ENCODE measurements at places on chromosomes 5 and 9.

DNA sequence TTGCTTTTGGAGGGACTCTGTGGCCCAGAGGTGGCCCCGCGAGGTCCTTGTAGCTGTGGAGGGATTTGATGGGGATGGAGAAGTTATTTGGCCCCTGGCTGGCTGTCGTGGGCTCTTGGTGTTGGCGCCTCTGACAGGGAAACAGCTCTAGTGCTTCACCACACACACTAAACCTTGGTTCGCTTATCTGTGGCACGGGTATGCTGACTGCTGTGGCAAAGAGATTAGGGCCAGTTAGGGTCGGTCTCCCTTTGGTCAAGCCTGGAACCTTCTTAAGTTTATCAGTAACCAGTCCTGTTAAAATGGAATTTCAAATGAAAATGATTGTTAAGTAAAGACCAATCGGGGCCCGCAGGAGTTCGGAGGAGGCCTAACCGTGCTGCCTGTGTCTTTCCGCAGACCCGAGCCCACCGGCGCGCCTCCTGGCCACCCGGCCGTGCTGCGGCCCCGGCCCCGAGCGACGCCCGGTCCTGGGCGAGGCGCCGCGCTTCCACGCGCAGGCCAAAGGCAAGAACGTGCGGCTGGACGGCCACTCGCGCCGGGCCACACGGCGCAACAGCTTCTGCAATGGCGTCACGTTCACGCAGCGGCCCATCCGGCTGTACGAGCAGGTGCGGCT, 28.4 kb downstream of the NEURL1B start:
- no peak for DNase-seq

GRCh38 chr5:17123010-17123409, 94.4 kb upstream of the BASP1 start:
- DNase-seq = no peak

GRCh38 chr5:132259069-132259851, 1.8 kb downstream of the PDLIM4 start:
- DNase-seq = peak; percentile 63

DNA sequence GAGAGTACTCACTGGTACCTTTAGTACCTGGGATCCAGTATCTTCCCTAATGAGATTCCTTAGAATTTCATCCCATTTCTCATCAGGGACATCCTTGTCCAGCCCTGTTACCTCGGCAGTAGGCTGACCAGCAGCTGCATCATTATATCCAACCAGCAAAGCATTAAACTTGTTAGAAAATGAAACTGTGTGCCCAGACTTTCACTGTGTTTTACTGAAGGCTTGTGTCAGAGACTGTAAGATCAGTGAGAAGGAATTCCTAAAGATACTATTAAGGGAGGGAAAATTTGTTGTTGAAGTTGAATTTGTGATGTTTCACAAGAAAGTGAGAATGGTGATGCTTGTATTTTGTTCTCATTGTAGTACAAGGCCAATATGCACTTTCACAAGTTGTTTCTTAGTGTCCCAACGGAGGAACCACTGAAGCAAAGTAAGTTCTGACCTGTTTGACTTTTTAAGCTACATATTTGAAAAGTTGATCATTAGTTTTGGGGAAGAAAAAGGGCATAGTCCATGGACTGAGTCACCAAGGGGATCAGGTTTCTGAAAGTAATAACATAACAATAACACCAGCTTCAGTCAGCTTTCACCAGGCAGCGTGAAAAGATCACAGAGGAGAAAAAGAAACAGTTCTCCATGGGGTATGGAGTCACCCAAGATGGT, 48.8 kb downstream of the GRAMD2B start:
- DNase-seq = no peak

DNA sequence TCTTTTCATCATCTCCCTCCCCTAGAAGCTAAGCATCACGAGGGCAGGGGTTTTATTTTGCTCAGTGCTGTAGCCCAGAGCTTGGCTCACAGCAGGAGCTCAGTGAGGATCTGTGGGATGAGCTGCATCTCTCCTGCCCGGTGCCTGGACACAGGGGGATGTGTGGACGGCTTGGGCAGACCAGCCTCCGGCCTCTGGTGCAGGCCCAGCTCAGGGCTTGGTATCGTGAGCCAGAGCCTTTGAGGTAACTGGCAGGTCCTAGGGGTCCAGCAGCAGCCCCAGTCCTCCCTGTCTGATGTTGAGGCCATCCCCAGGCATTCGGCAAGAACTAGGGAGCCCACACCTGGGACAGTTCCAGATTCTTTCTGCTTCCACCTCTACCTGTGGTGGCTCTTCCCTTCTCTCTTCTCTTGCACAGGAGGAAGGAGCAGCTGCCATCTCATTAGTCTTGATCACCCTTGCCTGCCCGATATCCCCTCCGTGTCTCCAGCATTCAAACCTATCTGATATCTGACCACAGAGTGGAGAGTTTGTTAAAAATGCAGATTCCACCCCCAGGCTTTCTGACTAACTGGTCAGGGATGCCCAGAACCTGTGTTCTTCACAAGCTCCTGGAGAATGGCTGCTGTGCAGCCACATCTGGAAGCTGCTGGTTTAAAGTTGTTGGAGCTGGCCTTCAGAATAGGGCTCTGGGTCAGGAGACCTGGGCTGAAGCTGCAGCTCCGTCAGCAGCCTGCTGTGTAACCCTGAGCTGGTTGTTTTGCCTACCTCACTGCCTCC, 7.9 kb upstream of the SLC6A7 start:
- DNase-seq = peak; percentile 49

DNA sequence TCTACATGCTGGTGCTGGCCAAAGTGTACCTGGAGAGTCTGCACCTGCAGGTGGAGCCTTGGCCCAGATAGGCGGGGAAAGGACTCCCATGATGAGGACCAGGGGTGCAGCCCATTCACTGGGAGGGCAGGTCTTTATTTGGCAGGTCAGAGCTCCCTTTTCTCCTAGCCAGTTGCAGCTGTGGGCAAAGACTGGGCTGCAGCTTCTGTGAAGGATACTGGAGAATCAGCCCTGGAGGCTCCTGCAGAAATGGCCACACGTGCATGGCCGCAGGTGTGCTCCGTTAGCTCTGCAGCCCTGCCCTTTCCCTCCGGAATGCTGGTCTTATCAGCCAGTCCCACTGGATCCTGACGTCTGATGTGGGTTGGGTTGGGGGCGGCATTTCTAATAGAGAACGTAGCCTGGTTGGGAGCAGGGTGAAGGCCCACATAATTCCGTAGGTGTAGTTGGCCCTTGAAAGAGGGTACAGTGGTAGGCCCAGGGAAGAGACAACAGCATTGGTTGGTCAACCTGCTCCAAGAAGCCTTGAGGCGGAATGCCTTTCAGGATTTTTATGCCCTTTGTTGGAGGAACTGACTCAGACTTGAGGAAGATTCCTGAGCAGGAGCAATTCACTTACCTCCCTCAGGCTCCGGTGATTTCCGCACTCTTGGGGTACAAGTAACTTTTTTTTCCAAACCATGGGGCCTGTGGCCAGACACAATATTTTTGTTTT, 22.0 kb upstream of the TIFAB start:
- no peak for DNase-seq

- no peak for DNase-seq
Observed at GRCh38 chr9:116084497-116084896, 69.1 kb upstream of the PAPPA start.

GRCh38 chr5:80192507-80193241, 63.2 kb downstream of the SERINC5 start:
- no peak for DNase-seq

DNA sequence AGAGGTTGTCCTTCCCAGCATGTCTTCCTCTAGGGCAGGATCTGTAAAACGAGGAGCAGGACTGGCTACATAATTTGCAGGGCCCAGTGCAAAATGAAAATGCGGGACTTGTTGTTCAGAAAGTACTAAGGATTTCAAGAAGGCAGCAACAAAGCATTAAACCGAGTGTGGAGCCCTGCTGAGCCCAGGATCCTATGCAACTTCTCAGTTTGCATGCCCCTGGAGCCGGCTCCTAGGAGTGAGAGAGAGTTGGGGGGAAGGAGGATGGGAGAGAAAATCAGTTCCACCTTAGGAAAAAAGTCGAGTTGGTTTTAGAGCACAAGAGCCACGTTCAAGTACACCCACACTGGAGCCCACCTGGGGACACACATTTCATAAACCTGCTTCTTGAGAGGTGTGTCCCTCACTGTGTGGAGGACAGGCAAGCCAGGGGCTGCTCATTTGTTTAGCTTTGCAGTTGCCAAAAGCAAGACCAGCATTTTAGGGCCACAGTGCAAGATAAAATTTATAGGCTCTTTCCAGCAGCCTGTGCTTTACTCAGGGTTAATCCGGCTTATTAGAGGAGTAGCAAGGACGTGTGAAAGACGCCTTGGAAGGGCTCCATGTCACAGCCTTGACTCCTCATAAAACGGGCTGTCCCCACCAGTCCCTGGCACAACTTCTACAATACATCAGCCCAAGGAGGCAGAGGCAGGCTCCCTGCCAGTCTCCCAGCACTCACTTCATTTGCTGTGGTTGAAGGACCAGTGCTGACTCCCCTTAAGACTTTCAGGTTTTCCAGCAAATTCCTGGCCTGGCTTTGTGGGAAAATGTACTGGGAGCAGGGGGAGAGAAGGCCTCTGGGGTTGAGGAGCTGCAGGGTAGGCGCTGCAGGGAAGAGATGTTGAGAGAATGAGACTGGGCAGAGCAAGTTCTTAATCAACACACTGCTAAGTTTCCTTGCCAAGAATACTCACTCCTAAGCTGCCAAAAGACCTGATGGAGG, 159.7 kb upstream of the SEMA6A start:
- no peak for DNase-seq

DNA sequence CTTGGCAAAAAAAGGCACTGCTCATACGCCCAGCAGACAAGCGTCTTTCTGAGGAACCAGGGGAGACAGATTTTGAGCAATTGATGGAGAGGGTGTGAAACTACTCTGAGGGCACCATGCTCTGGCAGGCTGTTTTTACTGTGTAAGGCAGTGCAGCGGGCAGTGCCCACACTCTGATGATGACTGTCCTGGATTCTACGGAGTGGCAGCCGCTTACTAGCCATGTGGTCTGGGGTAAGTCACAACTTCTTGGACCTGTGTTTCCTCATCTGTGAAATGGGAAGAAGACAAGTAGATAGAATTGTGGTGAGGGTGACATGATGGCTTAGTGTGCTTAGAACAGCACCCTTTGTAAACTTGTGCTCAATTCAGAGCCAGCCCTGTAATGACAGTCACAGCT, 38.8 kb downstream of the FABP6 start:
- DNase-seq = no peak

- DNase-seq = peak; percentile 48
Observed at GRCh38 chr9:125558453-125559092, 148.4 kb downstream of the MAPKAP1 start.

GRCh38 chr9:129781981-129782380, 21.0 kb upstream of the TOR1B start:
- DNase-seq = no peak

GRCh38 chr5:91038180-91038808, 344.8 kb downstream of the ARRDC3 start:
- no peak for DNase-seq

DNA sequence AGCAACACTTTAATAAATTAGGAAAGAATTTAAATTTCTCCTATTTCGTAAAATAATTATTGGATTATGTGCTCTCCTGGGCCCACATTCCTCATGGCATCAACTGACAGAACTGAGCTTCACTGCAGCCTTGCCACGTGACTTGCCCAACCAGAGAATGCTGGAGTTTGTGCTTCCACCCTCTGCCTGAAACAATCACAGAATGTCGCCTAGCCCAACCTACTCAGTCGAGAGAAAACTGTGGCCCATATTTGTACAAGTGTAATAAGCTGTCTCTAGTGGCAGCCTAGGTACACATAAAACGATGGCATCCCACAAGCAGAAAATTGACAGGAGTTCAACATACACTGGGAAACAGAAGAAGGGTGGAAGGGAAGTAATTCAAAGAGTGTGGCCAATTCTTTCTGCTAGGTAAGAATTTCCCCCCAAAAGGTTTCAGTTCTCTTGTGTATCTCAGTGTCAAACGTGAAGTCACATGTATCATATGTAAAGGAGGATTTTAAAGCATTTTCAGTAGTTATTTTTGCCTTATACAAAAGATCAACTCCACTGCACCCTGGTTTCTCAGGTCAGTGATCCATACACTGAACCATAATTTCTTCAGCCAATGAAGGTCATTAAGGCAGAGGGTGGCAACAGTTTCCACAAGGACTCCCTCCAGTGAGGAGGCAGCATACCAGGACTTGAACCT, 41.7 kb downstream of the ZNF608 start:
- DNase-seq = no peak

- DNase-seq = no peak
Observed at GRCh38 chr5:17374973-17375742, 122.9 kb upstream of the TAF11L2 start.

GRCh38 chr5:159100782-159101646, 1.3 kb upstream of the EBF1 start:
- DNase-seq = no peak

DNA sequence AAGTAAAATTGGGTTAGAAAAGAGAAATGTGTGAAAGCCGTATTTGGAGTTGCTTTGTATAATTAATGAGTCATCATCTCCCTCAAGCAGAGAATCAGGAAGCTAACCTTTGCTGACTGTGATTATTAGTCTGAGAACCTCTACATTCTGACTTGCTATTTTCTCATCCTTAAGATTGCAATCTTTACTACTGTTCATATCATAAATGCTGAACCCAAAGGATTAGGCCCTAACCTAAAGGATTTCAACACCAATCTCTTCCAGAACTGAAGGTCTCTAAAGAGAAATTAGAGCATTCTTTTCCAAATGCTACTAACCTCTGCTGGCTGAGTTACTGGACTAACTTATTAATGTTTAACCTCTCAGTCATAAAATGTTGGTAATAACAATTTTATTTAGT, 538.1 kb upstream of the MEF2C start:
- DNase-seq = no peak

DNA sequence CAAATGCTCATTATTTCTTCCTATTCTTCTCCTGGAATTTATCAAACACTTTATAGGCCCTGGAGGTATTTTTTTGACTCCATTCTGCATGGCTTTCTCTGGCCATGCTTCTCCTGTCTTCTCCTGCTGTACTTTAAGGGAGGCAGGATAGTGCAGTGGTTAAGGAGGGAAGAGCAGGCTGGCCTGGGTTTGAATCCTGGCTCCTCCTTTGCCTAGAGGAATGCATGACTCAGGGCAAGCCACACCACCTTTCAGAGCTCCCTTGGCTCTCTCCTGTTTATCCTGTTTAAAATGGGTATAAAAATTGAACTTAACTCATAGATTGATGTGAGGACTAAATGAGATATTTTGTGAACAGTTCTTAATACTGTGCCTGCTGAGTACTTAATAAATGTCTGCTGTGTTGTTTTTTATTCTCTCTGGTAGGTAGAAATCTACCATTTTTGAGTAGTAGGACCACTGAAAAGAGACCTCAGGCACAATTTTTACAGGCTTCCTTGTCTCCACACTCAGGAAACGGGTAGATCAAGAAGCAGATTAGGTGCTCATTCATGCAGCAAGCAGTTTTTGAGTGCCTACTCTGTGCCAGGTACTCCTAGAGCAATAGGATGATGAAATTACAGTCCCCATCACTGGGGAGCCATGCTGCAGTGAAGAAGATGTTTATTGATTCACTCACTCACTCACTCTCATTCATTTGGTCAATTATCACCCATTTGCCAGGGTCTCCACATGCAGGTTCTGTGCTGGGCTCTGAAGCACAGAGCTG, 32.7 kb upstream of the ARAP3 start:
- DNase-seq = no peak

DNA sequence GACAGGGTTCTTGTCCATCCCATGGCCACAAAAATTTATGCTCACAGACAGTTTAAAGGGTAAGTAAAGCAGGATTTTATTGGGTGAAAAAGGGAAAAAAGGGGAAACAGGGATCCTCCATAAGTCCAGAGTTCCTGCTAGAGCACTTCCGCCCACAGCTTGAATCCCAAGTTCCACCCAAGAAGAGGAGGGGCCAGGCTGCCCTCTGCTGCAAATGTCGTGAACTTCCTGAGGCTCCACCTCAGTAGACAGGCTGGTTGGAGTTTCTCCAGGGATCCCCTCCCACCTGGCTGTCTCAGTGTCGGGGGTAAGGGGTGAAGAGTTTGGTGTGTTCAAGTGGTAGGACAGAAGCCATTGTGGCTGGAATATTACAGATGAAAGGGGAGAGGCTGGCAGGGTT, 275.0 kb upstream of the SGCD start:
- DNase-seq = peak; percentile 47

Data from Peyer's patch (tissue), 4 donors.